ENCODE measurements at places on chromosomes 4 and X. TPM values are rescaled to one million over a fixed set of nuclear protein-coding genes. Genes with fewer than 3 reads are reported as not detected.

MAGEA2B gene
- total RNA-seq, result not detected

ZNF182 gene
- total RNA-seq, result 11.1 TPM

CDX4 gene
- total RNA-seq, result not detected

LRAT gene
- not detected for total RNA-seq

IGSF1 gene
- total RNA-seq, result 0.08 TPM

ZNF157 gene
- not detected for total RNA-seq

CCSER1 gene
- 0.05 TPM for total RNA-seq

TBC1D8B gene
- total RNA-seq, result 8.9 TPM

FAT4 gene
- total RNA-seq, result 11.8 TPM

GPR34 gene
- not detected for total RNA-seq

PPP1R2C gene
- total RNA-seq, result not detected

GPRIN3 gene
- total RNA-seq, result 0.03 TPM

NAAA gene
- 11.9 TPM for total RNA-seq

H2BW2 gene
- not detected for total RNA-seq
